ENCODE measurements at places on chromosomes 4 and X. TPM values are rescaled to one million over a fixed set of nuclear protein-coding genes. Genes with fewer than 3 reads are reported as not detected.

XG gene
- total RNA-seq: not detected

ETDB gene
- not detected for total RNA-seq

FGB gene
- not detected for total RNA-seq

TMEM154 gene
- 17.5 TPM for total RNA-seq

PRKG2 gene
- total RNA-seq: 0.54 TPM

RAB28 gene
- 13.1 TPM for total RNA-seq

RS1 gene
- total RNA-seq: not detected

PRRG3 gene
- total RNA-seq: not detected

GRPEL1 gene
- 82.4 TPM for total RNA-seq

MTNR1A gene
- total RNA-seq: not detected

IRAK1 gene
- 134 TPM for total RNA-seq

PASD1 gene
- total RNA-seq: not detected

All from activated CD8-positive, alpha-beta T cell treated with anti-CD3 and anti-CD28 coated beads for 36 hours (primary cell).